ENCODE measurements at places on chromosomes 6 and 20. TPM values are rescaled to one million over a fixed set of nuclear protein-coding genes. Genes with fewer than 3 reads are reported as not detected.

DNA sequence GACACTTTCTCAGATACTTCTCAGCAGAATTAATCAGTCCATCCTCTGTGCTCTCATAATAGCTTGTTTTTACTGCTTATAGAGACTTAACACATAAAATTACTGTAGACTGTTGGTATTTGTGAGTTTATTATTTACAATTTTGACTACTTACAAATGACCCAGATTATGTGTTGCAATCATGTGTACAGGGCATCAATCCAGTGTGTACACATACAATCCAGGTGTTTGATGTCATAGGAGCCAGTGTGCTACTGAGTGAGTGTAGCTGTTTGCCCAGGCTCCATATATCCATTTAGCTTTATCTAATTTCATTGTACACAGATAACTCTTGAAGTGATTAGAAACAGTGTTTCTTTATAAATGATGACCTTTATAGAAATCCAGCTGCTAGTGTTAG is 31.3 kb downstream of the TRMT11 start:
- no peak for DNase-seq

Gene MYB
- total RNA-seq, result 0.89 TPM

- DNase-seq, result no peak
Measured at GRCh38 chr6:53578371-53578770, 33.5 kb upstream of the GCLC start.

DNA sequence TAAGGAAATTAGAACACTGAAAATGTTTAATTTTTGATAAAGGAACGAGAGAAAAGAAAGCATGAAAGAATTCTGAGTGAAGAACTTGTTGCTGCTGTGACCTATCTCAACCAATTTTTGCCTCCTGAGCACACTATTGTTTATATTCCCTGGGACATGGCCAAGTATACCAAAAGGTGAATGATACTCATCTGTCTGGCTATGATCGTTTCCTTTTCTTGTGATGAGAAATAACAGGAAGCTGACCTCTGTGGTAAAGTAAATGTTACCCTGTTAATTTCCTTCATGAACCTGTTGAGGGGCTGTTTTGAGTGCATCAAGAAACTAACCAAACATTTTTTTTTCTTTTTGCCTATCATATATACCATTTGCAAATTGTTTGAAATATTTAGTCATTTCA is 69.1 kb downstream of the FIG4 start:
- DNase-seq, result no peak

GRCh38 chr20:59519707-59520014 is 84.7 kb upstream of the PHACTR3 start:
- DNase-seq, result no peak

DNA sequence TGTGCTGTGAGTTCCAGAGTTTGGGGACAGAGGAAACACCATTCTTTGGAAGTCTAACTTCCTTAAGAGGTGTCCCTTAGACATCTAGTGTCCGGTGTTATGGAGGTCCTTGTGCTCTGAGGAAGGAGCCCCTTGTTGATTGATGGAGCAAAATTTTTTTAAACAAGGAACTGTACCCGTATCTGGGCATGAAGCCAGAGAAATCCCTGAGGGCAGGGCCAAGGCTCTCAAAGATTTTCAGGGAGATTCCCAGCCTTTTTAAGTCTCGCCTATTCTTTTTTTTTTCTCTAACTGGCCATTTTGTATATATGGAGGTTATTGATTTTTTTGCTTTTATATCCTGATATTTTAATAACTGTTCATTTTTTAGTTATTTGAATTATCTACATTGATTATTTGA is 45.9 kb downstream of the TRIM38 start:
- DNase-seq, result no peak

DNA sequence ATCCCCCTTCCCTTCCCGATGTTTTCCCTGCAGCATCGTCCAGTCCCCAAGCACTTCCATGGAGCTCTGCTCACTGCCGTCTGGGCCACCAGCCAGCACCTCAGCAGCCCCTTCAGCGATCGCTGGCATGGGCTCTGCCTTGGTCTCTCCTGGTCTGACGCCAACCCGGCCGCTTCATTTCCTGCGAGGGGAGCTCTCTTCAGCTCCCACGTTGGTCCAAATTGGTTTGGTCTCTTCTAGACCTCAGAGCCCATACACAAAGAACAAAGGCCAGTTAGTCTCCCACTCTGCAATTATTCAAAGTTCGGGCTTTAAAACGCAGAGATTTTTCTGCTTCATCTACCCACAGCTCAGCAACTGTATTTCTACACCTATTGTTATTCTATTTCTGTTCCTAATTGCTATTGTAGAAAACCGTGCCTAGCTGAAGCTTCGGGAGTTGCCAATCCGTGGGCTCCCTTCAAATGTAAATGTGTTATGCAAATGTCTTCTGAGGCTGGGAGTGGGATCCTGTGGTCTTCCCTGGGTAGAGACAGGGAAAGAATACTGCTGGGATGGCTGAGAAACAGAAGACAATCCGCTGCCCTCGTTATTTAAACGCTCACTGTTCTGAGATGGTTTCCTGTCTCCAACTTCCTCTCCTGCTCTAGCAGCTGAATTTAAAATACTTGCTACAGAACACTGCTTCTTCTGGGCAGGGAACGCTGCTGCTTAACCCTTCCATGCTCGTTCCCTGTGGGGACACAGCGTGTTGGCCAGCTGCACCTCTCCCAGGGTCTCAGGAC is 154.2 kb upstream of the QKI start:
- no peak for DNase-seq

GRCh38 chr6:33886673-33887144 is 82.9 kb upstream of the MLN start:
- no peak for DNase-seq

Gene PAX1
- total RNA-seq, result not detected

Gene TBC1D22B
- 12.5 TPM for total RNA-seq

Gene HLA-DRB1
- total RNA-seq, result 109 TPM

Gene BPI
- not detected for total RNA-seq

GRCh38 chr6:112027942-112028674 is 25.8 kb upstream of the CCN6 start:
- no peak for DNase-seq

GRCh38 chr20:19935842-19936241 is 81.3 kb upstream of the NAA20 start:
- DNase-seq, result peak; percentile 88
